ENCODE measurements at places on chromosomes 5 and 9. TPM values are rescaled to one million over a fixed set of nuclear protein-coding genes. Genes with fewer than 3 reads are reported as not detected.

Gene FAM81B
- total RNA-seq: 4.3 TPM

Gene RLN1
- 0.80 TPM for total RNA-seq

Gene TMEFF1
- total RNA-seq: 19.6 TPM

Gene F2RL1
- 5.7 TPM for total RNA-seq

Gene PCDHB10
- 11.7 TPM for total RNA-seq

Gene RASEF
- 3.7 TPM for total RNA-seq

Gene CTXN3
- total RNA-seq: not detected

Gene TBC1D13
- 37.8 TPM for total RNA-seq

Gene INSL4
- total RNA-seq: not detected

Gene PCDHA9
- 4.0 TPM for total RNA-seq

Gene IGFBPL1
- total RNA-seq: 0.34 TPM

Data from mesothelial cell of epicardium (in vitro differentiated cells).